ENCODE measurements at places on chromosomes 4 and X.

DNA sequence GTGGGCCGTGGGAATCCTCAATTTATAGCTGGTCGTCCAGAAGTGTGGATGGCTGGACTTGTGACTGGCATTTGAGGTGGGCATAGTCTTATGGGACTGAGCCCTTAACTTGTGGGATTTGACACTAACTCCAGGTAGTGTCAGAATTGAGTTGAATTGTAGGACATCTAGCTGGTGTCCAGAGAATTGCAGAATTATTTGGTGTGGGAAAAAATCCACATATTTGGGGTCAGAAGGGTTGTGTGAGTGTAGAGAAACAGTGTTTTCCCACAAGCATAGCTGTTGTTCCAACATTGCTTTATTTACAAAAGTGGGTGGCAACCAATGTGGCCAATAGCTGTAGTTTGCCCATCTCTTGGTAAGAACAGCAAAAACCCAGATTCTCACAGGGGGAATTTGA lies 91.3 kb downstream of the MOSPD2 start:
- no peak overlapping the region for H3K4me3 ChIP-seq
- H3K27me3 ChIP-seq, result peaks cover 2% of the 10 kb centered on the region
- no peaks in the 10 kb centered on the region for H3K4me1 ChIP-seq

GRCh38 chr4:38582889-38583470 lies 81.0 kb upstream of the KLF3 start:
- peaks cover 13% of the 10 kb centered on the region for H3K4me1 ChIP-seq
- H3K27ac ChIP-seq, result no peak overlapping the region
- no peaks in the 10 kb centered on the region for H3K36me3 ChIP-seq
- peak; percentile 27 for DNase-seq
- H3K4me3 ChIP-seq, result no peak overlapping the region
- H3K27me3 ChIP-seq, result peaks cover 2% of the 10 kb centered on the region

DNA sequence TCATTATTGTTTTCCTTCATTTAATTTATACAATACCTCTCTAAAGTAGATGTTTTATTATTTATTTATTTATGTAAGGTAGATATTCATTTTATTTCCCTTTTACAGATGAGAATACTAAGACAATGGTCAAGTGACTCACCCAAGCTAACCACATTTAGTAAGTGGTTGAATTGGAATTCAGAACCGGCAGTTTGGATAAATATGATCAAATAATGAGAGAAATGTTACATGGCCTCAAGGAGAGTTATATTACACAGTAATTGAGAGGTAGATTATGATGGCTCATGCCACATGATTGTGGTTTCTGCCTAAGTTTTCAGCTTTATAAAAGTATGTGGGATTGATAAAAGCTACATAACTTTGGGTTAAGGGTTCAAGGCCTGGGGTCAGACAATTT lies 239.4 kb upstream of the BOD1L1 start:
- H3K36me3 ChIP-seq, result no peaks in the 10 kb centered on the region
- no peak overlapping the region for H3K27ac ChIP-seq
- peaks cover 2% of the 10 kb centered on the region for H3K27me3 ChIP-seq
- DNase-seq, result no peak
- H3K4me1 ChIP-seq, result no peaks in the 10 kb centered on the region

DNA sequence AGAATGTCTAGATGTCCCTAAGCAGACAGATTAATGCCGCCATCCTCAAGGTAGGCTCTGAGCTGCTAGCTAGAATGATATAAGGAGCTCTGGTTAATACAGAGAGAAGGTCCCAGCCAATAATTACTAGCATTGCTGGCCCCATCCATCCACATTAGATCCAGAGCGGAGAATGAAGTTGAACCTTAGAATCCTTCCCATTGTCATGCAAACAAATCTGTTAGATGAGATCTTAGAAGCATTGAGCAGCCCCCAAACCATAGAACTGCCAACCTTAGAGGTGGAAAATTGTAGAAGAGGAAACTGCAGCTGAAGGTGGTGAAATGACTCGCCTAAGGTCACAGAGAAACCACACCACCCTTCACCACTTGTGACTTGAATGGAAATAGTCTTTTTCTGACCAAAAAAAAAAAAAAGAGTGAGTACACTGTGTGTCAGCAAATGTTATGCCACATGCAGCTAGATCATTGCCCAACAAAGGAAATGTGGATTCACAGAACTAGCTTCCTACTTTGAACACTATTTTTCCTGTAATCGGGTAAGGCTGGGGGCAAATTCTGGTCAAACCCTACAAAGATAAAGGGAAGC lies 162.1 kb downstream of the SMIM20 start:
- peak overlapping the region; percentile 62 for H3K4me3 ChIP-seq
- peak overlapping the region; percentile 96 for H3K27ac ChIP-seq
- peaks cover 92% of the 10 kb centered on the region for H3K4me1 ChIP-seq
- DNase-seq, result peak; percentile 48
- H3K36me3 ChIP-seq, result peaks cover 36% of the 10 kb centered on the region

- H3K27me3 ChIP-seq, result no peaks in the 10 kb centered on the region
- H3K27ac ChIP-seq, result no peak overlapping the region
- DNase-seq, result no peak
- no peaks in the 10 kb centered on the region for H3K36me3 ChIP-seq
- H3K4me3 ChIP-seq, result no peak overlapping the region
Observed at GRCh38 chr4:8203052-8203401, 3.9 kb downstream of the SH3TC1 start.

GRCh38 chr4:47930971-47931804 lies 16.8 kb upstream of the NFXL1 start:
- peaks cover 6% of the 10 kb centered on the region for H3K4me1 ChIP-seq
- H3K36me3 ChIP-seq, result no peaks in the 10 kb centered on the region
- H3K27ac ChIP-seq, result no peak overlapping the region
- H3K4me3 ChIP-seq, result no peak overlapping the region
- DNase-seq, result no peak

- no peaks in the 10 kb centered on the region for H3K27me3 ChIP-seq
- no peak overlapping the region for H3K4me3 ChIP-seq
- H3K27ac ChIP-seq, result no peak overlapping the region
- H3K4me1 ChIP-seq, result no peaks in the 10 kb centered on the region
- H3K36me3 ChIP-seq, result no peaks in the 10 kb centered on the region
Observed at GRCh38 chr4:181030961-181031360, 1212.2 kb upstream of the TENM3 start.

- H3K4me3 ChIP-seq, result no peak overlapping the region
- no peak overlapping the region for H3K27ac ChIP-seq
- DNase-seq, result no peak
- no peaks in the 10 kb centered on the region for H3K36me3 ChIP-seq
Observed at GRCh38 chr4:38560768-38561558, 103.0 kb upstream of the KLF3 start.

DNA sequence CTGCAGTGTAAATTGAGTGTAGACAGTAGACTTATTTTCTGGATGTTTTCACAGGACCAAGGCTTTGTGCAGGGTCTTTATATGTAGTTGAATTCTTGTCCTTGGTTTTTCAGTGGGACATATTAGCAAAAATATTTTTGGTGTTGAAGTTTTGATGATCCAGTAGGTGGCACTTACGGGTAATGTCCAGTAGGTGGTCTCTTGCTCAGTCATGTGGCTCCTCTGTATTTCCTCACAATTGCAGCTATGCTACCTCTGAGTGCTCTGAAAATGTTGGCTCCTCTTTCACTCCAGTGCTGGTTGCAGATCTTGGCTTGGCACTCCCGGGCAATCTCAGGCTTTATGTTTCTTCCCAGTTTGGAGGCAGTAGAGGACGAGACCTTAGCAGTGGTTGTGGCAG lies 419.8 kb upstream of the AMOT start:
- H3K27ac ChIP-seq, result no peak overlapping the region
- no peak overlapping the region for H3K4me3 ChIP-seq
- H3K36me3 ChIP-seq, result no peaks in the 10 kb centered on the region
- no peaks in the 10 kb centered on the region for H3K4me1 ChIP-seq
- no peaks in the 10 kb centered on the region for H3K27me3 ChIP-seq

DNA sequence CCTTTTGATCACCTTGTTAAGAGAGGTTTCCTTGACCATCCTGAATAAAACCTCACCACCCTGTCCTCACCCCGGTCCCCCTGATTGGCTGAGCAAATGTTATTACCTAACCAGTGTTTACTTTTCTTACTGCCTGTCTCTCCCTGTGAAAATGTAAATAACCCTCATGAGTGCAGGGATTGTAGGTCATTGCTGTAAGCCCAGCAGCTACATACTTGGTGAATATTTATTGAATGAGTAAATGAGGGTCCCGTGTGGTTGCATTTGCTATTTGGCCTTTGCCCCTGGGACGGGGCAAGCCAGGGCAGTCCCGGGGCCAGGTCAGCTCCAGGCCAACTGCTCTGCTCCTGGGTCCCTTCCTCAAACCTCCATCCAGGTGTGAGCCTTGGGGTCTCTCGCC lies 55.5 kb upstream of the CLCN4 start:
- no peak overlapping the region for H3K4me3 ChIP-seq
- H3K4me1 ChIP-seq, result peaks cover 63% of the 10 kb centered on the region
- H3K36me3 ChIP-seq, result peaks cover 7% of the 10 kb centered on the region
- no peak overlapping the region for H3K27ac ChIP-seq
- DNase-seq, result no peak

GRCh38 chrX:9847071-9847470 lies 60.8 kb downstream of the SHROOM2 start:
- peaks cover 2% of the 10 kb centered on the region for H3K4me1 ChIP-seq
- DNase-seq, result no peak
- no peaks in the 10 kb centered on the region for H3K36me3 ChIP-seq
- no peak overlapping the region for H3K27ac ChIP-seq
- no peak overlapping the region for H3K4me3 ChIP-seq

GRCh38 chrX:136170139-136170800 lies 22.9 kb downstream of the FHL1 start:
- no peaks in the 10 kb centered on the region for H3K4me1 ChIP-seq
- no peaks in the 10 kb centered on the region for H3K36me3 ChIP-seq
- no peaks in the 10 kb centered on the region for H3K27me3 ChIP-seq
- no peak overlapping the region for H3K27ac ChIP-seq
- no peak for DNase-seq

DNA sequence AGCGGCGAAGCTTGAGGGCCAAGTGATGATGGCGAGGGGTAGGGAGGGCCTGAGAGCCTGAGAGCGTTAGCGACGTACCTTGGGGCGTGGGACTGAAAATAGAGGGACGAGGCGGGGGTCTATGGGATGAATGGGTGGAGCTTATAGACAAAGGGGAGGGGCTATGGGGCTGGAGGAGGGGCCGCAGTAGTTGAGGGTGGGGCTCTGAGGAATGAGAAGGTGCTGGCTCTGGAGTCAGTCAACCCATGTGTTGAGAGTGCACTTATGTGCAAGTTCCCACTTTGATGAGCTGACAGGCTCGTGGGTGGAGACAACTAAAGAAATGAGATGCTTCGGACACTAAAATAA lies 488 bp downstream of the TBC1D25 start:
- peak overlapping the region; percentile 96 for H3K27ac ChIP-seq
- H3K27me3 ChIP-seq, result no peaks in the 10 kb centered on the region
- H3K36me3 ChIP-seq, result peaks cover 5% of the 10 kb centered on the region
- DNase-seq, result peak; percentile 52
- peaks cover 20% of the 10 kb centered on the region for H3K4me1 ChIP-seq
- H3K4me3 ChIP-seq, result peak overlapping the region; percentile 95

DNA sequence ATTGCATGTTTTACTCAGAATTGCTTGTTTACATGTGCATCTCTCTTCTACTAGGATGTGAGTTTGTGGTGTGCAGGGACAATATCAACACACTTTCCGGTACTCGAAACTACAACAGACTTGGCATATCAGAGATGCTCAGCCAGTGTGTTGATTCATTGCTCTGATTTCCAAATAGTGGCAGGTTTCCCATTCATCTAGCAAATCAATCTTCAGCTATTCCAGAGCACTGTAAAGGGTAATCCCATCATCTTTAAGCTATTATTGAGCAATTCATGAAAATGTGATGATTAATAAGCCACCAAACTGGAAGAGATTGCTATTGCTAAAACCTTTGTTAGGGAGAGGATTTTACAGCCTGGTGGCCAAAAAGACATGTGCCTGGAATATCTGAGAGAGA lies 574.2 kb upstream of the CPEB2 start:
- no peak overlapping the region for H3K27ac ChIP-seq
- peaks cover 2% of the 10 kb centered on the region for H3K4me1 ChIP-seq
- H3K4me3 ChIP-seq, result no peak overlapping the region
- H3K36me3 ChIP-seq, result no peaks in the 10 kb centered on the region
- H3K27me3 ChIP-seq, result peaks cover 4% of the 10 kb centered on the region

- DNase-seq, result no peak
- H3K4me1 ChIP-seq, result peaks cover 21% of the 10 kb centered on the region
- no peaks in the 10 kb centered on the region for H3K36me3 ChIP-seq
Observed at GRCh38 chr4:140256941-140257340, 103.0 kb upstream of the MAML3 start.

- no peak overlapping the region for H3K4me3 ChIP-seq
- H3K27ac ChIP-seq, result no peak overlapping the region
- H3K4me1 ChIP-seq, result peaks cover 3% of the 10 kb centered on the region
- H3K27me3 ChIP-seq, result peaks cover 63% of the 10 kb centered on the region
- H3K36me3 ChIP-seq, result no peaks in the 10 kb centered on the region
Observed at GRCh38 chr4:25031077-25031621, 403 bp upstream of the LGI2 start.

GRCh38 chr4:145929415-145930178 lies 9.0 kb downstream of the ZNF827 start:
- peaks cover 56% of the 10 kb centered on the region for H3K36me3 ChIP-seq
- peaks cover 61% of the 10 kb centered on the region for H3K4me1 ChIP-seq
- H3K27me3 ChIP-seq, result no peaks in the 10 kb centered on the region

DNA sequence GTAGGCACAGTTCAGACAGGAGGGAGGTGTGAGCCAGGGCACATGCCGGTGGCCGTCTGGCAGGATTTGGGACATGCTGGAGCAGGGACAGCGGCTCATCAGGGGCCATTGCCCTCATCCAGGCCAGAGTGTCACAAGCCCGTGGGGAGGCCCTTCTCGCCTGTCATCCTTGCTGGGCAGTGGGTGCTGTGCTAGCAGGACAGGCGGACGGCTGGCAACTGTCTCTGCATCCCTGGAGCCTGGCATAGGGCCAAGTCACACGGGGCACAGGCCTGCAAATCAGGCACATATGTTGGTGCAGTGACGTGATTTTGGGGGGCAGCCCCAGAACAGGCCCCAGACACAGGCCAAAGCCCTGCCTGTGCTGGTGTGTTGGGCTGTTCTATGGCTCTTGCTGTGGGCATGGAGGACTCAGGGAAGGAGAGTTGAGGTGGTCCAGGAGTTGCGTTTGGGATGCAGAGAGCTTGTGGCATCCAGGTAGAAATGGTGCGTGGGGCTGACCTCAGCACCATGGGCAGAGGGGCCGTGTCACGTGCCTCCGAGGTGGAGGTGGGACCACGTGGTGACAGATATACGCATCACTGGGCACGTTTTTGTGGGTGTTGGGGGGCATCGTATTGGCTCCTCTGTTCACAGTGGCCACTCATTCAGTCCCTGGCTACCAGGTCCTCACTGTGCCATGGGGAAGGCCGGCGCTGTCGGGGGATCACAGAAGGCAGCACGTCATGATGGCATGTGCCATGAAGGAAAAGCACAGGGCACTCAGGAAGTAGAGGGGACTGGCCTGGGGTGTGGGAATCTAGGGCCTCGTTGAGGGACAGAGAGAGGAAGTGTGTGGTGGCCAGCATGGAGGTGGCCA lies 14.6 kb upstream of the MSANTD1 start:
- peaks cover 18% of the 10 kb centered on the region for H3K36me3 ChIP-seq
- H3K4me3 ChIP-seq, result no peak overlapping the region
- H3K27ac ChIP-seq, result no peak overlapping the region

- H3K27me3 ChIP-seq, result peaks cover 3% of the 10 kb centered on the region
- no peak overlapping the region for H3K4me3 ChIP-seq
- peak; percentile 22 for DNase-seq
- no peak overlapping the region for H3K27ac ChIP-seq
Observed at GRCh38 chr4:8688041-8688907, 95.7 kb downstream of the CPZ start.

- H3K27me3 ChIP-seq, result peaks cover 2% of the 10 kb centered on the region
- no peaks in the 10 kb centered on the region for H3K36me3 ChIP-seq
- no peak overlapping the region for H3K27ac ChIP-seq
- no peak for DNase-seq
- peaks cover 11% of the 10 kb centered on the region for H3K4me1 ChIP-seq
Observed at GRCh38 chr4:108377021-108377420, 208.3 kb upstream of the LEF1 start.

All from activated naive CD8-positive, alpha-beta T cell treated with anti-CD3 and anti-CD28 coated beads, Interleukin-2, amount 50 U/mL, for 24 hours (primary cell).